Activated naive CD8-positive, alpha-beta T cell treated with anti-CD3 and anti-CD28 coated beads, Interleukin-2, amount 10 ng/mL, durations not matched to agents 7 days and 5 days (primary cell): ENCODE measurements at places on chromosomes 6 and 20.

DNA sequence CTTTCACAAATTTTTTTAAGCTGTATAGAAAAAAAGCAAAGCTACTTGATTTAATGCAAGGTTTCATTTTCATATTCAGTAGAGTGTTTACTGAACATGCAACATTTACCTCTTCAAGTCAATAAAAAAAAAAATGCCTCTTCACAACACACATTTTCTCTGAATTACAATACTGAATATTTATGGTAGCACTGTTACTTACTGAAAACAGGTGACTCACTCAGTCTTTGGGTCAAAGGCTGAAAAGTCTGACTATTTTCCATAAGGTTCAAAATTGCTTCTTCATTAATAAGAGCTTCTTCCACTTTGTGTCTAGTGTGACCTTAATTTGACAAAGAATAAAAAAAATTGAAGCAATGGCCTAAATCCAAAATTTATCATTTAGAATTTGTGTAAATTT is 101.9 kb downstream of the REV3L start:
- no peak for DNase-seq

DNA sequence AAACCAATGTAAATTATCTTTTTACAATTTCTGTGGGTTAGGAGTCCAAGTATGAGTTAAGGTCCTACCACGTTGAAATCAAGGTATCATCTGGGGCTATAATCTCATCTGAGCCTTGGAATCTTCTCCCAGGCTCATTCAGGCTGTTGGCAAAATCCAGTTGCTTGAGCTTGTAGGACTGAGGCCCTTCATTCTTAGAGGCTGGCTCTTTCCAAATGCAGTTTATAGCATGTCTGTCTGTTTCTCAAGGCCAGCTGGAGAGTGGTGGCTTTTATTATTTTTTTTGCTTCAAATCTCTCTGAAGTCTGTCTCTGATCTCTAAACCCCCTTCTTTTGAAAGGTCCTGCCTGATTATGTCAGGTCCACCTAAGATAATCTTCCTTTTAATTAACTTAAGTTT is 177.2 kb upstream of the ASCC3 start:
- DNase-seq, result no peak

GRCh38 chr6:42280966-42281533 is 63.4 kb upstream of the MRPS10 start:
- DNase-seq, result no peak

DNA sequence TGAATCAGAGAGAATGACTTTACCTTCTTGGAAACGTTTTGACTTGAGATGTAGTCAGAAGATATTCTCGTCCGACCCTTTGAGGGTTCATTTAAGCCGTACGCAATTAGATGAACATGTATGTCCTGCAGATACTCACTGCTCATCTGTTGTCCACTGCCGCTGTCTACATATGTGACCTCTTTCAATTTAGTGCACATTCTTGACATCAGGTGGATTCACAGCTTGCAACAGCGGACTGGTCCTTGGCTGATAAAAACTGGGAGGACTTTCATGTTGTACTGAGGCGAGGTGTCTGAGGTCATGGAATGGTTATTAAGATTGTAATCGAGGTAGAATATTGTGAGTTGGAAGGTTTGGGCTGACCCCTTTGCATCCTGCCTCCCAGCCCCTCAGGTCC is 194.2 kb downstream of the JARID2 start:
- no peak for DNase-seq

- no peak for DNase-seq
Observed at GRCh38 chr6:81878479-81878878, 126.0 kb upstream of the TENT5A start.

DNA sequence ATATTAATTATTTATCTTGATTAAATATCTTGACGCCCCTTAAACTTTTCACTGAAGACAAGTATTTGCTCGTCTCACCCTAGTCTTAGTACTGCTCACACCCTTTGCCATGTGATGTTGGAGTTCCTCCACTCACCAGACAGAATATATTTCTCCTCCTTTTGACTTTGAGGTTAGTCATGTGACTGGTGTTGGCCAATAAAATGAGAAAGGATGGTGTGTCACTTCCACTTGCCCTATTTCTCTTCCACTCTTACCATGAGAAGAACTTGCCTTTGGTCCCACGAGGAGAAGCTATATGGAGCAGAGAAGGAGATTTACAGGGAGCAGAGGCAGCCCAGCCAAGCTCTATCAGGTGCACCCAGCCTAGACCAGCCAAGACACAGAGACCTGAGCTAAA is 64.9 kb upstream of the TAB2 start:
- DNase-seq, result no peak

DNA sequence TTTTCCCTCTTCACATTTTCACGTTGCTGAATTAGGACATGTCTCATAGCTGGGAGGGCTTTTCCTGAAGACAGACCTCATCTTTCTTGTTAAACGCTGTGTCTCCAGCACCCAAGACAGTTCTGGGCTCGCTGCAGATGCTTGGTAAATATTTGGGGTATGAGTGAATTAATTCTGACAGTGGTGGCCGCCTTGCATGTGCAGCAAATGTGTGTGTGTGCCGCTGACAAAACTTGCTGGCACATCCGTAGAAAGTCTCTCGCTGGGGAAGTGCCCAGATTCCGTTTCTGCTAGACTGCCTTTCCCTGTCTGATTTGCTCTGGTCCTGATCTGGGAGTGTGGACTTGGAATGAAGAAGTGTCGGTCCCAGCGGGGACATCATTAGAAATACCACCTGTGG is 48.2 kb upstream of the ZNFX1 start:
- DNase-seq, result no peak

DNA sequence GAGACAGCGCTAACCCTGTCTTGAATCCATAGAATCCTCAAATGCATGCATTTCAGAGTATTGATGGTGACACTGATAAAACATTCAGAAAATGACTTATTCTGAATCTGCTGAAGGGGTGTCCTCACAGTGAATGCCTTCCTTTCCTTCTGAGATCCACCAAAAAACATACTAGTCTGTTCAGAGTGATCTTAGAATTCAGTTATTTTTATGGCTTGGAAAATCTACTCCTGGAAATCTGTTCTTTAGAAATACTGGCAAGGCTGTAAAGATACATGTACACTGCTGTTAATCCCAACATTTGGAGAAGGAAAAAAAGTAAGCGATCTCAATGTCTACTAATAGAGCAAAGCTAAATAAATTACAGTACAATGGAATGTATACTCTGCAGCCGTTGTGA is 672.6 kb upstream of the AGPAT4 start:
- no peak for DNase-seq

GRCh38 chr6:31805939-31806469 is 762 bp downstream of the LSM2 start:
- DNase-seq, result no peak

DNA sequence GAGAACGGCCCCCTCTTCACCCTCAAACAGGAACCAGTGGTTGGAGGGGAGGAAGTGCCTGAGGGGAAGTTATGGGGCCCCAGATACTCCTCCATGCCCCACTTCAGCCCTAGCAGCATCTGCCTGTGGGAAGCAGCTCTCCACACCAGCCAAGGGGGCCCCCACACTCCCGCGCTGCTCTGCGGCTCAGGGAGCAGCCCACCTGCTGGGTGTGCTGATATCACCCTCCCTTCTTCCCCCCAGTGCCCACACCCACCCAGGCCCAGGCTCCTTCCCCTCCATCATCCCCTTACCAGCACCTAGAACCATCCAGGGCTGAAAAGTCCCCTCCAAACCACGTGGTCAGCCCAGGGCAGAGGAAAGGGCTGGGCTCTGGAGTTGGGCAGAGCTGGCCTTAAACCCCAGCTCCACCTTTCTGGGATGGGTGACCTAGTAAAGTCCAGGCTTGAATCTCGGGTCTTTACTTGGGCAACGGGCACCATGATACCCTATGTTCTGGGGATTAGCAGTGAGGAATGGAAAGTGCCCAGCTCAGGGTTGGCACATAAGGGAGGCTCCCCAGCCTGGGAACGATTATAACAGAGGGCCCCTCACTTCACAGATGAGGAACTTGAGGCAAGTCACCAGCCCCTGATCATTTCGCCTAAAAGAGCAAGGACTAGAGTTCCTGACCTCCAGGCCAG is 663 bp downstream of the LST1 start:
- peak; percentile 58 for DNase-seq

DNA sequence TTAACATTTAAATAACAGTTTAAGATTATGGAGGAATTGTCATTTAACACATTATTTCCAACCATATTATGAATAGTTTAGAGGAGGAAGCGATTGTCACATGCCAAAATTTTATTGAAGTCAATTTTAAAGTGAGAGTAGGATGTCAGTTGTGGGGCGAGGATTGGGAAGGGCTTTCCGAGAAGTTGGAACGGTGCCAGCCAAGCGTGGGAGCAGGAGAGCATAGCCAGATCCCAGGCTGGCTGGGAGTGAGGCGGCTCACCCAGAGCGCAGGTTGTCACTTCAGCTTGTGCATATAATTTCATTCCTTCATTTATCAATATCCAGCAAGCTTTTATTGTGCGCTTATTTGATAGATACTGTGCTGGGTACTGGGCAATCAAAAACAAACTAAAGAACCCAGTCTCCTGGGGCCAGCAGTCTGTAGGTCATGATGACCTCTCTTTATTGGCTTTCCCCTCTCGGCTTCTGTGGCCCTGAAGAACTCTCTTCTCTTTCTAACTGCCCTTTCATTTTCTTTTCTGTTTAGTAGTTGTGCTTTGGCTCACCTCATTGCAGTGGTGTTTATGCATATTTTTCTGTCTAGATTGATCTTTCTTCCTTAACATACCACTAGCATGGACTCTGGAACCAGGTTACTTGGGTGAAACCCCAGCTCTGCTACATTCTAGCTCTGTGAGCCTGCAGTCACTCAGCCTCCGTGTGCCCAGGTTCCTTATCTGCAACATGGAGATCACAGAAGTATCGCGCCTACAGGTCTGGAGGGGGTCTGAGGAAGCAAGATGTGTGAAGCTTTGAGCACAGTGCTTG is 6.4 kb downstream of the CEP43 start:
- no peak for DNase-seq

- DNase-seq, result peak; percentile 30
Observed at GRCh38 chr6:107488174-107488874, 1.6 kb upstream of the SOBP start.

GRCh38 chr6:155143578-155144106 is 120.2 kb upstream of the CLDN20 start:
- no peak for DNase-seq

- no peak for DNase-seq
Observed at GRCh38 chr6:36345681-36346466, 9.2 kb upstream of the BNIP5 start.

DNA sequence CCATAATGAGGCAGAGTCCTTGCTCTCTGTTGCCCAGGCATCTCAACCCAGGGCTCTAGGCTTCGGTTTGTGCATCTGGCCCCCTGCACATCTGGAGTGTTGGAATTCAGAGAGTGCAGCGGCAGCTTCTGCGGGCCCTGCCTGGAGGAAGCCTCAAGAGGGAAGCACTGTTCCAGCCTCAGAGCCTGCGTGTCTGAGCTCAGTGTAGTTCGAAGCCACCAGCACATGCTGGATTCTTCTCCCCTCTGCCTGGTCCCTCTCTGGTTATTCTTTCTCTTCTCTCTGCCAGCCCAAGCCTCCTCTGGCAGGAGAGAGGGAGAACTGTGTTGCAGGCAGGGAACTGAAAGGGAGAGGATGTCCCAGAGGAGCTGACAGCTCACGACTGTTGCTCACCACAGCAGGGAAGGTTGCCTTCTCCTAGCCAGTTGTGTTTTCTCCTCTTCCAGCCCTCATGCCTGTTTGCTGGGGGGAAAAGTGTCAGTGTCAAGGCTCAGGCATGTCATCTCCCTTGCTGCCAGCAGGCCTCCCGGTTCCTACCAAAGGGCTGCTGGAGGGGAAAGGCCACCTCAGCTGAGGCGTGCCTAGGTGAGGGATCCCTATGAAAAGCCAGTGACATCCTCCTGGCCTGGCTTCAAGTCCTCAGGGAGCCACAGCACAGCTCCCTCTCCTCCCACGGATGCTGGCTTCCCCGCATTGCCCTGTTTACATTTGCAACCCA is 126.0 kb upstream of the LRFN2 start:
- DNase-seq, result no peak

DNA sequence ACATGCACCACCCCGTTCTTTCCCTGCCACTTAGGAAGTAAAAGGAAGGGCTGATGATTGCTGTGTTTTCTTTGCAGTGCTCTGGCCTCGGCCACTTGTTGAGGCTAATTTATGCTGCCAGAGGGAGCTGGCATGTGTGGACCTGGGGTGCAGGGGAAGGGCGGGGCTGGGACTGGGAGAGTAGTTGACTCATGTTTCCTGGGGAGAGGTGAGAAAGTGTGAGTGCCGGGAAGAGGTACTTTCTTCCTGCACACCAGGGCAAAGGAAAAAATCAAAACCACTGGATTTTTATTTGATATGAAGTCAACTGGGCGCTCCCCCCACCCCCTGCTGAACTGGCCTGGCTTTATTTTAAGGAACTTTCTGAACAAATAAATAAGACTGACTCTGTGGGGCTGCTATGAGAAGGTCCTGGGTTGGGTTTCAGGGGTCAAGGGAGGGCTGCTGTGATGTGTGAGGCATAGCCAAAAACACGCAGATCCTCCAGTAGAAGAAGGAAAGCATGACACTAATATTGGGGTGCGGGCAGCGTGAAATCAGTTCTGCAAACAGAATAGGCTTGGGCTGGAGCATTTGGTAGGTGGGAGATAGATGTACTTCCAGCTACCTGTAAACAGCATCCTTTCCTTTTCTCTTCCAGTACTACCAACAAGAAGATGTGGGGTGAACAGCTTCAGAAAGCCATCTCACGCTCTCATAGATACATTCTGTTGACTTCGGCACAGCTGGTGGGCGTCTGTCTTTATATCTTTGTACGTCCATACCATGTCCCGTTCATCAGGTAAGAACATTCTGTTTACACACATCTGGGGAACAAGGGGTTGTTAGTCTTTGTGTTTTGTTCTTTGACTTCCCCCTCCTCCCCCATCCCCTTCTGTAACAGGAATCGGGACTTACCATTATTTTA is 87.5 kb downstream of the SYNJ2 start:
- no peak for DNase-seq

DNA sequence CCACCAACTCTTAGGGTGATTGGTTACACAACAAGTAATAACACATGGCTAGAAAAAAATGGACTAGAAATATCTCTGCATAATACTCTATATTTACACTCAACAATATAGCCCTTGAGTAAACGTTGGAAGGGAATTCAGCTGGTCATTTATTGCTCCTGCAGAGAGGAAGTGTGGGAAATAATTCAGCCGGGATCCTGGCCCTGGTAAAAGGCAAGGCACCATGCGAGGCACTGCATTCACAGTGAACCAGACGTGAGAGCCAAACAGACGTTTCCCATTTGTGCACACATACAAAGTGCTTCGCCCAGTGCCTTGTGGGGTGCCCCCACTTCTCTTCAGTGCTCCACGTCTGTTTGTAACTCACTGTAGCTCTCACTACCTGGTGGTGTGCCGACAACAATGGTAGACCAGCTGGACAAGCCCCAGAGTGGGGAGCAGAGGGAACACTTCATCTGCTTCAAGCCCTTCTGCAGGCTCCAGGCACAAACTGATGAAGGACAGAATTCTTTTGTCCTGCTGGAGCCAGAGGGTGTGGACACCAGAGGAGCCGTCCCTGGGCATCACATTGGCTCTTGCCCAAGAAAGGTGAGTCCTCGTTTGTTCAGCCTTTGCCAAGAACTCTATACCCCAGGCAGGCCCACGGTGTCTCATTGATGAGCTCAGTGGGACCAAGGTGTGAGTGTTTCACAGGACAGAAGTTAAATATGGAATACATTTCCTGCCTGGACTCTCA is 18.8 kb downstream of the SYNDIG1 start:
- no peak for DNase-seq
